Activated naive CD4-positive, alpha-beta T cell treated with Interleukin-2 at 50 U/mL for 16 hours (primary cell): ENCODE measurements at places on chromosomes 11 and 22.

- DNase-seq = no peak
Observed at GRCh38 chr11:116263770-116264169, 509.0 kb downstream of the BUD13 start.

DNA sequence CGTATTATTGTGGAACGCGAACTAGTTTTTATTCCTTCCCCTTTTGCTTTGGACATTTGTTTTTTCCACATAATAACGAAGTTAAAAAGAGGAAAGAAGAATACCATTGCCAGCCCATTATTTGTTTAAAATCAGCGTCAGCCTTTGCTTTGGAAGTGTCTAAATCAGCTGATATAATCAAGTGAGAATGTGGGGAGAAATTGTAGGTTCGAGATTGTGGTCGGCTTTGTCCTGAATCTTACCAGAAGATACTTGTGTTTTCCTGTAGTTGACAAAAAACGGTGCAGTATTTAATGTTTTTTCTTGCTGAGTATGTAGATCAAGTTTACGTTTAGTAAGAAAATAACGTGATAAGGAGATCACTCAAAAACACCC, 935 bp downstream of the ZNF143 start:
- no peak for DNase-seq

- DNase-seq = no peak
Observed at GRCh38 chr11:8566613-8567210, 27.3 kb downstream of the STK33 start.

- peak; percentile 59 for DNase-seq
Observed at GRCh38 chr11:120108154-120108784, 29.6 kb downstream of the TRIM29 start.

- DNase-seq = no peak
Observed at GRCh38 chr22:27990451-27990840, 71.4 kb upstream of the PITPNB start.

GRCh38 chr11:116190861-116191260, 581.9 kb downstream of the BUD13 start:
- DNase-seq = no peak

DNA sequence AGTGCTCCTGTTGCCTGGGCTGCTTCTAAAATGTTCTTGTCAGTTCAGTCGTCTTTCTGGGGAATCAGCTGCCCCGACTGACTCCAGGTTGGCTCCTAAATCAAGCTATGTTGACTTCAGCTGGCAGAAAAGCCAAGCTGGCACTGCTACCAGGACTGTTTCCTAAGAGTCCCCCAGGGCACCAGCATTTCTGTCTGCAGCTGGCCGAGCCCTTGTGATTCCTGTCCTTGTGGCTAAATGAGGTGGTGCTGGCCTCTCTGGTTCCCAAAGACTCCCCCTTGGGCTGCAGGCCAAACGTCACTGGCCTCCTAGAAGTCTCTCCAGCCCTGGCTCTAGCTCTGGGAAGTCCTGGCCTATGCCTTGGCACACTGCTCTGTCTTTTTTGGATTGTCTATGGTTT, 31.1 kb downstream of the GRAMD1B start:
- no peak for DNase-seq

- no peak for DNase-seq
Observed at GRCh38 chr11:115357066-115357465, 147.1 kb downstream of the CADM1 start.

DNA sequence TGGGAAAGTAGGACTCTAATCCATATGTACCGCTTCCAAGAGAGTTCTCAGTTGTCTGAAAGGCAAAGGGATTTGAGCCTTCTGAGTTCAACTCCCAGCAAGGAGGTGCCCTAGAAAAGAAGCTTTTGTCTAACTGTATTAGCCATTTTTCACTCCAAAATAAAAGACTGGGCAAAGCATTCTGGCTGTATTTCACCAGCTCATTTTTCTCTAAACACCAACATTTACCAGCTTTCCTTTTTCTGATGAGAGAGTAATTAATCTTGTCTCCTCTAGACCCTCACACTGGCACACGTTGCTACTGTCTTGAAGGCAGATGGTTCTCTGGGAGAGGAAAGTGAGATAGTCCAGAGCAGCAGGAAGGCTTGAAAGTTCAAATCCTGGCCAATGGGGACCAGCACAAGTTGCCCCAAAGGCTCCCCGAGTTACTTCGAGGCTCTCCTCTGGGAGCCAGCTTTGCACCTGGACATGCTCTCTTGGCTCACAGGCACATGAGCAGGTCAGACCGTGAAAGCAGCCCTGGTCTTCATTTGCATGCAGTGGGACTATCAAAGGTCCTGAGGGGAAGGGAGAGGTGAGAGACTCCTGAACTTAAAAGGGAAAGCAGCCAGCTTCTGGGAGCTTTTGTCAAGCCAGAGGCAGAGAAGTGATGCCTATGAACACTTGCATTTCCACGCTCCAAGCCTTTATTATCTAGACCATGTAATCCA, 100.0 kb downstream of the NTM start:
- DNase-seq = no peak

- no peak for DNase-seq
Observed at GRCh38 chr11:123653483-123653826, 969 bp downstream of the SCN3B start.

DNA sequence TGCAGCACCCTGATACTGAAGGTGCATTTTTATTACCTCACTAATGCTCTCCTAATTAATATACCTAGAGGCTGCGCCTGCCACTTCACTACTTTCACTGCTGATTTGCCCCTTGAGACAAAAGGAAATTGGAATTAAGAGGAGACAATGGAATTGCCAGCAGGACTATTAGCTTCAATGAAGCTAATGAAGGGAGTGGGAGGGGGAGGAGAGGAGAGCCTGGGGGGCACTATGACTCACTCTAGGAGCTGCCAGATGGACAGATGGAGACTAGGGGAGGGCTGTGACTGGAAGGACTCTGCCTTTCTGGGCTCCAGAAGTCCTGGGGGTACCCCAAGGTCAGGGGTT, 102.8 kb upstream of the DRD2 start:
- no peak for DNase-seq

DNA sequence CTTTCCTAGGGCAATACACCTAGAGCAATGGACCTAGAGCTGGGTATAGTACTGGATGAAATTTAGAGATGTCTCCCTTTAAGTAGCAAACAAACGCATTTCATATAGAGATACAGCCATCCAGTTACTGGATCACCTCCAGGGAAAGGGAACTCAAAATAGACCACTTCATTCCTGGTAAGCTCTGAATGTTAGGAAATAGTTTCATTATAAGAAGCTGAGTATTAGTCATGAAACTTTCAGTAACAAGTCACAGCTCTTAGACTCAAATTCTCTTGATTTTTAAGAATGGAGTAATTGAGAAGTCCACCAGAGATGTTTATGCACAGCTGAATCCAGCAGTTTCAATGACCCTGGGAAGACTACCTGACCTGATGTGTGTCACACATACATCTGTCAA, 221.9 kb downstream of the FAM76B start:
- no peak for DNase-seq

DNA sequence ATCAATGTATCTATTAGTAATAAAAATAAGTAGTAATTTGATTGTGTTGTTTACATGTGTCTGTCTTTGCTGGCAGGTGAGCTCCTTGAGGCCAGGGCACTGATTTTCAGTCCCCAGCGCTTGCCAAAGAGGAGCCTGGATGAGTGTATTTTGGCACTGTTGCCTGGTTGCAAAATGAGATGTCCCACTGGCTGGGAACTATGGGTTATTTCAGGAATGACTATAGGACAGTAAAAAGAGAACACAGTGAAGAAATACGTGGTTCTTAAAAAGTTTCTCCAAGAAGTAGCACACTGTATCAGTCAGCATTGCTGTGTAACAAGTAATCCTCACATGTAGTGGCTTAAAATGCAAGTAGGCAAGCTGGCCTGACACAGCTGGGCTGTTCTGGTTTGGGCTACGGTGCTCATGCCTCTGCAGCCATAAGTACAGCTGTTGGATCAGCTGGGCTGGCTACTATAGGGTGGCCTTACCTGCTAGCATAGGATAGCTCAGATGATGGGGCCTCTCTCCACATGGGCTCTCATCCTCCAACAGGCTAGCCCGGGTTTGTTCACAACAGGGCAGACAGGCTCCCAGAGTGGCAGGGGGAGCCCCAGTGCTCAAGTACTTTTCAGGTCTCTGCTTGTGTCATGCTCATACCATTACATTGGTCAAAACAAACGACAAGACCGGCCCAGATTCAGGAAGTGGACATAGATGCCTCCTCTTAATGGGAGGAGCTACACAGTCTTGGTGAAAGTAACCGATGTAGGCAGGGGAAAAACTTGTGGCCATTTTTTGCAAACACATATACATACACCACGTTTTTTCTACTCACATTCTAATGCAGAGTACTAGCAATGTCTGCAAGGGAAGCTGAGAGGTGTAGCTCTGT, 399.1 kb downstream of the LARGE1 start:
- DNase-seq = no peak

GRCh38 chr11:117805045-117805444, 8.0 kb upstream of the DSCAML1 start:
- no peak for DNase-seq

DNA sequence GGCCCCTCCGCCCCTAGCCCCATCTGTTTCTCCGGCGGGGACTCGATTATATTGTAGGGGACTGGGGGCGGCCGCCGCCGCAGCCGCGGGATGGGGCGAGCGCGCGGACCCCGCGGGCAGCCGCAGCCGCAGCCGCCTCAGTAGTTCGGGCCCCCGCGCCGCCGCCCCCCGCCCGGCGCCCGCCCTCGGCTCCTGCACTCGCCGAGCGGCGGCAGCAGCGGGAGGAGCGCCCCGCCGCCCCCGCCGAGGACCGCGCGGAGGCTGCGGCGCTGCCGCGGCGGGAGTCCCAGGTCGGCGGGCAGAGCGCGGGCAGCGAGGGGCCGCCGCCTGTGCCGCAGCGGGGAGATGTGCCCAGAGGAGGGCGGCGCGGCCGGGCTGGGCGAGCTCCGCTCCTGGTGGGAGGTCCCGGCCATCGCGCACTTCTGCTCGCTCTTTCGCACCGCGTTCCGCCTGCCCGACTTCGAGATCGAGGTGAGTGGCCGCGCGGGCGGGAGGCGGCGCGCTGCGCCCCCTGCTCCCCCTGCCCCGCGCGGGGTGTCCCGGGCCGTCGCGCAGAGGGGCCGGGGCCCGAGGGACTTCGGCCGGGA, at the start of gene CECR2:
TSS of gene CECR2 (plus strand) at position 22 of the 587 bp plus-strand sequence. CDS start at position 346, 324 bp downstream.
- DNase-seq = peak; percentile 25

GRCh38 chr11:117219001-117219400, 12.9 kb downstream of the PCSK7 start:
- no peak for DNase-seq

DNA sequence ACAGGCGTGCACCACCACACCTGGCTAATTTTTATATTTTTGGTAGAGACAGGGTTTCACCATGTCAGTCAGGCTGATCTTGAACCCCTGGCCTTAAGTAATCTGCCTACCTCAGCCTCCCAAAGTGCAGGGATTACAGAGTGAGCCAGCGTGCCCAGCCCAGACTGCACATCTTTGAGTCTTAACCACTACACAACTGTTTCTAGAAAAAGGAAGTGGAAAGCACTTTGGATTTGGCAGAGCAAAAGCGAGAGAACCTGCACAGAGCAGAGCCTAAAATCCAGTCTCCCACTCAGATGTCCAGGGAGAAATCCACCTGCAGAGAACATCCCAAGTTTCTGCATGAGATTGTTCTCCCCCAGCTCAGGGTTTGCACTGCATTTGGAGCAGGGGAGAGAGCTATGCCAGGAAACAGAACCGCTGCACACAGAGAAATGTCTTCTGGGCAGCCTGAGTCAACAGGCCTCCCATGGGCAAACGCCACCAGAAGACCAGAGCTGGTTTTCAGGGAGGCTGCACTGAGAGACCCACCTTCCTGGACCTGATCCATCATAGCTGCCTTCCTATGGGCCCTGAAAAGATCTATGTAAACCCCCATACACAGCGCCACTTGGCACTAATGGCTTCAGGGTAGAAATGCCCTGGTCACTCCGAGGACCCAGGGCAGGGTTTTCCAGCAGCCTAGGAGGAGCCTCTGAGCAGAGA, 54.0 kb downstream of the RPUSD4 start:
- no peak for DNase-seq

GRCh38 chr11:59262177-59262818, 49.6 kb upstream of the MPEG1 start:
- DNase-seq = no peak

DNA sequence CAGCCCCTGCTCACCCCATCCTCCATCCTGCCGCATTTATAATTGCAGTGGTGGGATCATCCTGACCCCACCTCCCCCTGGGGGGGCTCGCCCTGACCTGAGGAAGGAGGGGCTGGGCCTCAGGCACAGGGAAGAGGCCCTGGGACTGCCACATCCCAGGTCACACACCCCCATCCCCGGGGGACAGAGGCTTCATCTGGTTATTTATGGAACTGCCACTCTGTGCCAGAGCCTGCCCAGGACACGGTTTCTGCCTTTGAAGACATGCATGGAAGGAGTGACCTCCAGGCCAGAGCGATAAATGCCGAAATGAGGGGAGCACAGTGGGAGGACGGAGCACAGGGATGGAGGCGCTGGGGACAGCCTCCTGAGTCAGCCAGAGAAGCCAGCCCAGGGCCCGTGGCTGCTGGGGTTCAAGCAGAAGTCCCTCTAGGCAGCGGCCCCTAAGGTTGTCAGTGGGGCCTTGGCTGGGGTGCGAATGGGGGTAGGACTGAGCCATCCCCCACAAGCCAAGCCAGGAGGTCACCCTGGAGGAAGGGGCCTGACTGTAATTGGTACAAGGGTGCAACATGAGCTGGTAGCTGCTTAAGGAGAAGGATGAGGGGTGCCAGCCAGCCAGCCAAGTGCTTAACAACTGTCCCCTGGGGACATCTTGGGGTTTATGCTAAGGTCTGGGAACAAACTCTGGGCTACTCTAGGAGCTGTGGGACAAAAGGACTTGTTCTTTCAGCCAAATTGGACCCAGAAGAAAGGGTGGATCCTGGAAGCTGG, 51.4 kb upstream of the SHISAL1 start:
- DNase-seq = no peak

GRCh38 chr22:37503850-37504249, 15.4 kb downstream of the CARD10 start:
- no peak for DNase-seq

DNA sequence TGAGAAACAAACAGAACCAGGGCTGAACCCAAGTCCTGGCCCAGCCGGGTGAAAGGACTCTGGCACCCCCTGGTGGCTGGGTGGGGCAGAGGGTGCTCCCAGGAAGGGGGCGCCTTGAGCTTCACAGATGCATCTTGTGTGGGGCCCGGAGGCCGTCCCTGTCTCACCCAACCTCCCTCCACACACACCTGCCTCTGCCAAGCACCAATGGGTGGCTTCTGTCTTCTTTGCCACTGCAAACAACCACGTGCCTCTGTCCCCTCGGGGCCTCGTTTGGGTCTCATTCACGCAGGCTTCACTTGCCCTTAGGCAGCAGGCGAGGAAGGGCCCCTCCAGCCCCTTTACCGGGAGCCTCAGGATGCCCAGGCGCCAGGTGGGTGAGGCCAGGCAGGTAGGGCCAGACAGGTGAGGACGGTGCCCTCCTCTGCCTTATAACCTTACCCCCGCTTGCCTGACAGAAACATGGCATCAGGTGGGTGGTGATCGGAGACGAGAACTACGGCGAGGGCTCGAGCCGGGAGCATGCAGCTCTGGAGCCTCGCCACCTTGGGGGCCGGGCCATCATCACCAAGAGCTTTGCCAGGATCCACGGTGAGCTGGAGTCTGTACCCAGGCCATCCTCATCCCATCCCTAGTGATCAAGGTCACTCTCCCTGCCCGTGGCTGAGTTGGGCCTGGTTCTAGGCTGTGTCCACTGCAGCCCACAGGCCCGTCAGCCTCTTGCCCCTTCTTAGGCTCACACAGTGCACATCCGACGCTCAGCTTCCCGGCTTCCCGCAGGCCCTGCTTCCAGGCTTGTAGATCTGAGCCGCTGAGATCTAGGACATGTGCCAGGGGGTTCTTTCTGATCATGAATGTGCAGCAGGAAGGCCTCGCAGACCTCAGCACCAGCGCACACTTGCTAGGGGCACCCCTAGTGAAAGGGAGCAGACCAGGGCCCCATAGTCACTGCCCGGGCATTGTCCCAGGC, 17.2 kb downstream of the POLR3H start:
- DNase-seq = peak; percentile 71

GRCh38 chr22:37545703-37546436, 14.4 kb upstream of the CDC42EP1 start:
- no peak for DNase-seq
